Stromal cell of bone marrow (primary cell): ENCODE measurements at places on chromosomes 6 and 20.
A peak's percentile ranks its signal among the peaks of the same experiment; 100 is the strongest.

GRCh38 chr6:160678744-160679401, 14.8 kb upstream of the LPA start:
- no peak for DNase-seq

DNA sequence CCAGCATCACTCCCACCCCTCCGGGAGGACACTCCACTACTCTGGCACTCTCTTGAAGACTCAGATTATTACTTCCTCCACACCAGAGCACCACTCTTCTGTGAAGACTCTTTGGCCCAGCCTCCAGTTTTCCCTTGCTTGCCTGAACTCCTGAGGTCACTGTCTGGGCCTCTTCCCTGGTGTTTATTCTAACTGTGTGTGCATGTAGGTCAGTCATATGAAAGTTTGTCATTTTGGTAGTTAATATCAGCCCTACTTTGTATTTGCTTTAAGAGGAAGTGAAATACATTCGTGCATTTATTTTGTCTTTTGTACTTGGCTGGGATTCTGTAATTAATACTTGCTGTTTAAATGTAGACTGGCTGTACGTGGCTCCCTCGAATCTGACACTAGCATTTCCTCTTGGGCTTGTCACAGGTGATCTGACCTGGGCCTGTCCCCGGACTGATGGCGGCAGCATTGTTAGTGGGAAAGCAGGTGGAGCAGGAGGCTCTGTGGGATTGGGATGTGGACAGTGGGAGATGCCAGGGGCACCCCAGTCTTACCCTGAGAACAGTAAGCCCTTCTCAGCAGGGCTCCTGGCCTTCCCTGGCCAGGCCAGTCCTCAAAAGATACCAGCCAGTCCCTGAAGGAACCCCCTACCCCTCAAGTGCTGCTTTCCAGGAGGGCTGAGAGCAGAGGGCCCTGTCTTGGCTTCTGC, 350.5 kb downstream of the CDC5L start:
- no peak for DNase-seq

- DNase-seq: no peak
These were observed 195.8 kb upstream of the CDYL start for GRCh38 chr6:4580361-4580760.

GRCh38 chr20:13554706-13555105, 84.0 kb downstream of the TASP1 start:
- peak; percentile 11 for DNase-seq

GRCh38 chr6:136523196-136523595, 27.0 kb downstream of the MAP7 start:
- DNase-seq: no peak

DNA sequence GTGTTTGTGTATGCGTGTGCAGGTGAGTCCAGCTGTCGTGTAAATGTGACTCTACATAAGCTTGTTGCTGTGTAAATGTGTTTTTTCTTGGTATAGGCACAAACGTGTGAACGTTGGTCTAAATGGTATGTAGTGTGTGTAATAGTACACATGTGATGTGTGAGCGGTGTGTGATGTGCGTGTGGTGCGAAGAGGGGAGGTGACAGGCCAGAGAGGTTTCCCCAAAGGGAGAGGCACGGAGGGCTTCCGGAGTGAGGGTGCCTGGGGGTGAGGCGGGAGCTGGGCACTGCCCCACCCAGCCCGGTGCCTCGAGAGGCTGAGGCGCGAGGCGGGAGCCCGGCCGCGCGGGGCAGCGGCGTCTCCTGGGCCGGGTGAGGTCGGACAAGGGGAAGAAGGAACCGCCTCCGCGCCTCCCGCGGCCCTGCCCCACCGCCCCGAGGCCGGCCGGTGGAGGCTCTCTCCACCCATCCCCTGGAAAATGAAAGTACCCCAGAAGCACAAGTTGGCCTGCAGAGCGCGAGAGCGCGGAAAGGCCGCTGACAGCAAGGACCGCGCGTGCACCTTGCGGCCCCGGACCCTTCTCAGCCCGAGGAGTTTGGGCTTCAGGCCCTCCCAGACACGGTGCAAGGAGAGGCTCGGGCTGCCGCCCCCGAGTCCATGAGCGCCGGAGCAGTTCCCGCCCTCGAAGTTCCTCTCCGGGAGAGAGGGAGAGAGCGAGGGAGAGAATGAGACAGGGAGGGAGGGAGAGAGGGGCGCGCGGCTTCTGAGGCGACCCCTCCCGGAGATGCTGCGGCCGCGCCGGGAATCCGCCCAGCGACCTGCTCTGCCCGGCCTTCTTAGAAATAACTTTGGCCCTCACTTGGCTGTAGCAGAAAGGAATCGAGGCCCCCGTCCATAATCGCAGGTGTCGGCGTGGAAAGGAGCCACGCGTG, 43.2 kb upstream of the OSTM1 start:
- DNase-seq: no peak
